ENCODE measurements at places on chromosomes 4 and X. TPM values are rescaled to one million over a fixed set of nuclear protein-coding genes. Genes with fewer than 3 reads are reported as not detected.

DNA sequence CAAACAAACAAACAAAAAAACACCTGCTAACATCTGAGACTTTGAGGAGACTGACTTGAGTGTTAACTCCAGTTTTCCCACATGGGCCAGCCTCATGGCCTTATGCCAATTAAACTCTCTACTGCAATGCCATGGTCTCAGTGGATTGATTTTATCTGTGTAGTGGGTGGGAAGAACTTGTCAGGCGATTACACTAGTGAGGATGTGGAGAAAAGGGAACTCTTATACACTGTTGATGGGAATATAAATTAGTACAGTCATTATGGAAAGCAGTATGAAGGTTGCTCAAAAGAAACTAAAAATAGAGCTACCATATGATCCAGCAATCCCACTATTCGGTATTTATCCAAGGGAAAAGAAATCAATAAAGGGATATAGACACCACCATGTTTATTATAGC, 12.8 kb upstream of the XIAP start:
- DNase-seq = no peak

OTUD4 gene
- 25.6 TPM for total RNA-seq

DNA sequence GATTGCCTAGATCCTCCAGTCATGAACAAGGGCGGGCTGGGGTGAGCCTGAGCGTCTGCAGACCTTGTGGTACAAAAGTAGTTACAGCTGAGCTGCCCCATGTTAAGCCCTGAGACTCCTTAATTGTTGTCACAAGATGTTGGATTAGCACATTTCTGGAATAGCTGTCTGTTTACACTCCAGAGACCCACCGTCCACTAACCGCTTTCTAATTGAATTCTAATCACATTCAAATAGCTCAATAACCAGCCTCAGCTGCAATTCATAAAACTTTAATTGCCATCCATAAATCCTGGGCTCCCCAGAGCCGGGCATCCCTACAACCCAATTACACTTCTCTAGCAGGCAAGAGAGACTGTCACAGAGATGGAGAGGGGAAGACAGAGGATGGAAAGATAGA, 1.6 kb upstream of the GSX2 start:
- DNase-seq = no peak

- DNase-seq = no peak
These were observed 284.9 kb downstream of the TEX13A start for GRCh38 chrX:104935581-104935980.

KIAA1210 gene
- 0.02 TPM for total RNA-seq

DNA sequence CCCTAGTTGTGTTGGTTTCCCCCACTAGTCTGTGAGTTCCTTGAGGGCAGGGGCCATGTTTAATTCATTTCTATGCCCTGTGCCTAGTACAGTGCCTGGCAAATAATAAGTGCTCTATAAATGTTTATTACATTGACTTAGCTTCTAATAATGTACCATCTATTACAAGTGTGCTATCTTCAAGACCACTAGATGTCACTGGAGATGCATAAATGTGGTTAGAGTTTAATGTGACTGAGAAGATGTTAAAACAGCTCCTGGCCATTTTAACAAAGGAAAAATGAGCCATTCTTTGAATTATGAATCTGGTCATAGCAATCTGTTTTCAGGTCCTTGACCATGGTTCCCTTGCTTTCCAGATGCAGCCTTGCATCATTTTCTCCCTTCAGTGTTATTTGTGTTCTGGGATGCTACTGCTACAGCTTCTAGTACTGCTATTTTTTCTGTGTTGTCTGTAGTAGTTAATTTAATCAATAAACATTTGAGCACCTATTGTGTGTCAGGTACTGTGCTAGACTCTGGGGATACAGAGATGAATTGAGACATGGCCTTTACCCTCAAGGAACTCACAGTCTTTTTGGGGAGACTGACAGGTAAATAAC, 43.2 kb downstream of the SLC9A6 start:
- no peak for DNase-seq

SPANXB1 gene
- not detected for total RNA-seq

HPGD gene
- total RNA-seq = 71.7 TPM

GRCh38 chr4:15198070-15198727, 195.9 kb downstream of the CPEB2 start:
- DNase-seq = no peak

DNA sequence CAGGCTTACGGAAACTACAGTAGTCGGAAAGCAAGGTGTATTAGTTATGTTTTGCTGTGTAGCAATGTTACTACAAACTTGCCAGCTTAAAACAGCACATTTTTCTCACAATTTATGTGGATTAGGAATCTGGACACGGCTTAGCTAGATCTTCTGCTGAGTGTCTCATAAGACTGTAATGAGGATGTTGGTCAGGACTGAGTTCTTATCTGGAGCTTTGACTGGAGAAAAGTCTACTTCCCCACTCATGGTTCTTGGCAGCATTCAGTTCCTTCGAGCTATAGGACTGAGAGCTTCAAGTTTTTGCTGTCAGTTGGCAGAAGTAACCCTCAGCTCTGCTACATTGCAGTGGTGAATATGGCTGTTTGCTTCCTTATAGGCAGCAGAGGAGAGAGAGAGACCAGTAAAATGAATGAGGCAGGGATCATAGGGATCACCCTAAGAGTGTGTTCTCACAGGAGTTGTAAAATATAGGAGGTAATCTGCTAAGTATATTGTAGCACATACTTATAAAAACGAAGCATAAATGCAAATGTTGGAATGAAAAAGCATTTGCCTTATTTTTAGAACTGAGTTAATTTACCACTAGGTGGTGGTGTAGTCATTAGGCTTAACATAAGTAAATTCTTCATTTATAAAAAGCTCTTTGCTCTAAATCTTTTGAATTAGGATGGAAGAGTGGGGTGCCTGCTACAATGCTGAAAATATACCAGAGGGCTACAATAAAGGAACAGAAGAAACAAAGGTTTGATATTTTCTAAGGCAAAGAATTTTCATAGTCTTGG, 38.6 kb downstream of the ALG13 start:
- no peak for DNase-seq

DNA sequence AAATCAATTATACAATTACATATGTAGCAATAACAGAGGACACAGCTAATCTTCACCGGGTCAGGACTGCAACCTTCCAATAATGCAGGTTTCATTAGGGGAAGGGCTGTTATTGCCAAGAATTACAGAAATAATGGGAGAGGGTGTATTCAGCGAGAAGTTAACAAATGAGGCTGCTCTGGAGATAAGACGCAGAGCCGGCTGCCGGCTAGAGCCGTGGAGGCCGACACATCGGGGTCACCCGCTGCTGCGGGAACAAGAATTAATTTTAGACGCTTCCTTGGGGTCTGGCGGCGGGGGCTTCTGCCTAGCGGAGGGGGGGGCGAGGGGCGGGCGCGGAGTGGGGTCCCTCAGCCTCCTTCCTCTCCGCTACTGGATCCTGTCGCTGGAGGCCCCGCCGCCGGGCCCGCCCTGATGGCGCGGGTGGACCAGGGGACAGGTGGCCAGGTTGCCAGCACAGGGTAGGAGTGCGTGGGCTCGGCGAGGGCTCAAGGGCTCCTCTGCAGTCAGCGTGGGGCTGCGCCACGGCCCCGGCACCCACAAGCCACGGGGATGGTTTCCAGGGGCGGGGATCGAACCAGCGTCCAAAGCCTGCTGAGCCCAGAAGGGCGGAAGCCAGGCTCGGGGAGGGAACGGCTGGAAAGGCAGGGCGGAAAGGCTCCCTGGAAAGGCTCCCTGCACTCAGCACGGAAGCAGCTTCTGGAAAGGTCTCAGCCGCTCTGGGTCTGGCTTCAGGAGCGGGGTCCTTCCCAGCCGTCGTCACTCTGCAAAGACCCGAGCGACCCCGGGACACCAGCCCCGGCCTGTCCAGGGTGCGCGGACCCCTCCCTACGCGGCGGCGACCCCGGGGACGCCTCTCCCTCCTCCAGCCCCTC, 113.8 kb upstream of the NKX1-1 start:
- no peak for DNase-seq

DNA sequence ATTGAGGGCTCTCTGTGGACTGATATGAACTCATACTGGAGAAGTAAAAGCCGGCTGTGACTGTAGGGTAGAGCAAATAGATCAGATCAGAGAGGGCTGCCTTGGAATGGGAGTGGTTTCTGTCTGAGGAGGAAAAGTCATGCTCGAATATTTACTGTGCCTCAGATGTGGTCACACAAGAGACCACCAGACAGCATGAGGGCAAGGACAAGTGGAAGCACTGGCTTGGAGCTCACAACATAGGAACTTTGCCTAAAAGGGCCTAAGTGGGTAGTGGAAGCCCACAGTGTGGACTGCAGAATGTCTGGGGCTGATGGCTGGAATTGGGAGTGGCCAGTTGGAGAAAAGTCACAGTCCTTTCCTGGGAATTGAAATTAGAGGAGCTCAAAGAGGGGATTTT, 19.8 kb downstream of the GLRB start:
- no peak for DNase-seq
